MCF 10A (cell line): ENCODE measurements at places on chromosomes 7 and 10. TPM values are rescaled to one million over a fixed set of nuclear protein-coding genes. Genes with fewer than 3 reads are reported as not detected.

GRCh38 chr7:371779-372545, 82.0 kb downstream of the FOXL3 start:
- no peaks in the 10 kb centered on the region for H3K4me1 ChIP-seq

DNA sequence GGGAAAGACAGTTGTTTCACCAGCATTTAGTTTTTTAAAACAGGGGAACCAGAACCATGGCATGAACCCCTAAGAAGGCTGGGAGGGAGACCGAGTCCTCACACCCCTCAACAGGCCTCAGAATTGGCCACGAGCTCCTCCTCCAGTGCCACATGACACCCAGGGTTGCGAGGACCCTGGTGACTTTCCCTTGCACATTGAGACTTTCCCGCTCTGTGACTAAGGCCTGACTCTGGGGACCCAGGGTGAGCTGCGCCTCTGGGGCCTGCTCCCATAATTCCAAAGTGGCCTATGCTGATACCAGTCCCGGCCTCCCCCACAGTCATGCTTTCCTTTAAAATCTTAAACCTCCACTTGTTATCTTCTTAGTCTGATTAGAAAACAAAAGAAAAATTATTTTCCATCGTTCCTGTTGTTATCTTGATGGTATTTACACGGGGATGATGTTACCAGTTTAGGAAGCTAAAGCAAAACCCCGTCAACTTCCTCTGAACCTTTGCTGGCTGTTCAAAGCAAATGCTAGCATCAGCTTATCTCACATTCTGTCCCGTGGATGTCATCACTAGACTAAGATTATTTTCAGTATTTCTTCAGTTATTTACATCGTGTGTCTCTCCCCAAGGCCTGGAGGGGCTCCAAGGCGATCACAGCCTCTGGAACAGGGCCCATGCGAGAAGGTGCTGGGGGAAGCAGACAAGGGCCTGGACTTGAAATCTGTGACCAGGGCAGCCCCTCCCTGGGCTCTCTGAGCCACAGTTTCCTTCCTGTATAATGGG, 42.1 kb downstream of the FAM53B start:
- no peaks in the 10 kb centered on the region for H3K27me3 ChIP-seq
- DNase-seq, result no peak
- no peaks in the 10 kb centered on the region for H3K4me1 ChIP-seq
- no peak overlapping the region for H3K4me3 ChIP-seq

GRCh38 chr10:71713135-71714030, 6.2 kb downstream of the C10orf105 start:
- no peaks in the 10 kb centered on the region for H3K27me3 ChIP-seq
- H3K4me1 ChIP-seq, result peaks cover 23% of the 10 kb centered on the region
- H3K27ac ChIP-seq, result peak overlapping the region; percentile 93
- no peaks in the 10 kb centered on the region for H3K36me3 ChIP-seq

The DYDC1 gene
- not detected in 2 replicates for total RNA-seq
